ENCODE measurements at places on chromosomes 5 and 9. TPM values are rescaled to one million over a fixed set of nuclear protein-coding genes. Genes with fewer than 3 reads are reported as not detected.

- DNase-seq = no peak
Observed at GRCh38 chr9:98391867-98392266, 136.4 kb upstream of the TBC1D2 start.

DNA sequence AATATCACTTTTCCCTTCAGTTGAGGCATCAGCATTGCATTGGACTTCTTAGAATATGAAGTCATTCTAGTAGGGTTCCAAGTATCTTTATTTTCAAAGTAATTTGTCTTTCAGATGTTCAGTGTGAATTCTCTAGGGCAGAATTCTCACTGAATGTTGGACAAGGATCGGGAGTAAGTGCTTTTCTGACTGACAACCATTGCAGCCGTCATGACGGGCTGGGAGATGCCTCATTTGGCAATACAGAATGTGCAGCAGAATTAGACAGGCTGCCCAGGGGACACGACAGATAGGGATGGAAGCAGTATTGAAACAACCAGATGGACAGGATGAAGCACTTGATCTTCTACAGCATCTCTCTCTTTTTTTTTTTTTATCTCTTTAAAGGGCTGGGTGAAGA, 129.0 kb downstream of the ICE1 start:
- no peak for DNase-seq

GRCh38 chr9:98038958-98039357, 17.6 kb upstream of the NANS start:
- no peak for DNase-seq

DNA sequence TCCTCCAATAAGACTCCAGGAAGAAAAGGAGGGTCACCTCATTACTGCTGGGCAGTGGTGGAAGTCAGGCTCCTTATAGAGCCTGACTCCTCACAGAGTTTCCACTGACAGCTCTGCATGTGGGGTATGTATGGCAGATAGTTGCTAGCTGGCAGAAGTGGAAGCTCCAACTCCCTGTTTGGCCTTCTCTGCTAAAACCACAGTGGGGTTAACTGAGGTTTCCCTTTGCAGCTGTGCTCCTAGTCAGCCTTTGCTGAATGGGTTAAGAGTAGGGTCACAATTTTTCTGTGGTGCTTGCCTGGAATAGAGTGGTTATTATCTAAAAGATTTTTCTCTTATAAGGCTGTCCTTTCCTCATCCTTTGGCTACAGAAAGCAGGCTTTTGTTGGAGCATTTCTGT, 327.5 kb downstream of the FBXL17 start:
- DNase-seq = no peak

GRCh38 chr5:160188141-160189015, 40.9 kb upstream of the FABP6 start:
- DNase-seq = peak; percentile 64

DNA sequence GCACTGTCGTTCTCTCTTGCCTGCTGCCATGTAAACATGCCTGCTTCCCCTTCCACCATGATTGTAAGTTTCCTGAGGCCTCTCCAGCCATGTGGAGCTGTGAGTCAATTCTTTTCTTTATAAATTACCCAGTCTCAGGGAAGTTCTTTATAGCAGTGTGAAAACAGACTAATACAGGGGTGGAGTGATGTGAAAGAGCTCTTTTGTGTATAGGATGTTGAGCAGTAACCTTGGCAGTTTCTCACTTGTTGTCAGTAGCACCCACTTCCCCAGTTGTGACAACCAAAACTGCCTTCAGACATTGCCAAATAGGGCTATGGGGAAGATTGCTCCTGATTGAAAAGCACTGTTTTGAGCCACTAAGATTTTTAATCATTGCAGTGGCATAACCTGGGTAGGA, 552.2 kb upstream of the ZNF462 start:
- no peak for DNase-seq

- no peak for DNase-seq
Observed at GRCh38 chr5:52804981-52805380, 17.3 kb downstream of the ITGA1 start.

DNA sequence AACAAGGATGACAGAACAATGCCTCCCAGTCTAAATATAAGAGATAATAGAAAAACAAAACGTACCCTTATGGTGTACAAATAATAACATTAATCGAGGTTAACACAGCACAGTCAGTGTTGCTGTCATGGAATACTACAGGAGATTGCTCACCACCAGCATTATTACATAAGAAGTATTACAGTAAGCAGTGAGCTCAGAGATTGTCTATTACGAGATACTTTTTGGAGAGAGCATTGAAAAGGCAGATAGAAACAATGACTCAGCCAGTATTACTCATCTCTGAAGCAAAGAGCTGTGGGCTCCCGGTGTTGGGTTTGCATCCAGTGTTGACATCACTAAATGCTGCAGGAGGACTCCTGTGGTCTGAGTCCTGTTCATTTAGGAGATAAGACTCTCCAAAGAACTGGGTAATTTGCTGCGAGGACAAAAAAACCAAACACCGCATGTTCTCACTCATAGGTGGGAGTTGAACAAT, 191.9 kb upstream of the SEMA6A start:
- peak; percentile 29 for DNase-seq

DNA sequence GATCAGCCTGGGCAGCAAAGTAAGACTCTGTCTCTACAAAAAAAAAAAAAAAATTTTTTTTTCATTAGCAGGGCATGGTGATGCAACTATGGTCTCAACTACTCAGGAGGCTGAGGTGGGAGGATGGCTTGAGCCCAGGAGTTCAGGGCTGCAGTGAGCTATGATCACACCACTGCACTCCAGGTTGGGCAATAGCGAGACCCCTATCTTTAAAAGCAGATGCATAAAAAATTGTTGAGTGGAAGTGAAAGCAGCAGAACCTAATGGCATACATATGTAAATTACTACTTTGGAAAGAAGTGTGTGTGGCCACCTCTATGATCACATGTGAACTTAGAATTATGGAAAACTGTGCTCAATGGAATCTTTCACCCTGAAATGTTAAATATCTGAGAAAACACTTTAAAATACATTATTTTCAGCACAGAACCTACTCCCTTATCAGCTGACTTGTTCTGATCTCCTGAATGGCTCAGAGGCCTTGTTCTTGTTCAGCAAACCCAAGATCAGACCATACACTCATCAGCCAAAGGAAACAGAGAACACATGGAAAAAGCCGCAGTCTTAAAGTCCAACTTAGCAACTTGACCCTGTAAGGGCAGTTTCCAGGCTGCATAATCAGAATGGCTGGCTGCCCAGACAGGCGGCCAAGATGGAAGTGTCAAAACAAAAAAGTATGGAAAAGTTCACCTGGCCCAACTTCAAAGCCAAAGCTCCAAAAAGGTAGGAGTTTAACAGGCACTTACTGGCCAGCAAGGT, 56.5 kb downstream of the SIL1 start:
- DNase-seq = peak; percentile 60

DNA sequence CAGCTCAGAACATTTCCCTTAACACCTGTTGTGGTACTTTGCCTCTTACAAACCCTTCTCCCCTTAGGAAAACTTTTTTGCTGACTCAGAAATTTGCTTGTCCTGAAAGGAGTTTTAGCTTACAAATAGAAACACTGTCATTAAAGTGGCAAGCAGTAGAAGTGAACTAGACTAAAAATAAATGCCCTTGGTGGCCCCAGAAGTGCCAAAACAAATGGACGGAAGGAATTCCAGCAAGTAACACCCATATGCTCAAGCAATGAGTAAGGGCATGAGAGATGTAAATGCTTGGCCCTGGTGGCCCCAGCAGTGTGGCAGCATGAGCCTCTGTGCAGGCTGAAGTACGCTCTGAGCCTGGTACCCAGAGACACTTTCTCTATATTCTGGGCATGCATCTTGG, 8.6 kb downstream of the VLDLR start:
- DNase-seq = no peak

DNA sequence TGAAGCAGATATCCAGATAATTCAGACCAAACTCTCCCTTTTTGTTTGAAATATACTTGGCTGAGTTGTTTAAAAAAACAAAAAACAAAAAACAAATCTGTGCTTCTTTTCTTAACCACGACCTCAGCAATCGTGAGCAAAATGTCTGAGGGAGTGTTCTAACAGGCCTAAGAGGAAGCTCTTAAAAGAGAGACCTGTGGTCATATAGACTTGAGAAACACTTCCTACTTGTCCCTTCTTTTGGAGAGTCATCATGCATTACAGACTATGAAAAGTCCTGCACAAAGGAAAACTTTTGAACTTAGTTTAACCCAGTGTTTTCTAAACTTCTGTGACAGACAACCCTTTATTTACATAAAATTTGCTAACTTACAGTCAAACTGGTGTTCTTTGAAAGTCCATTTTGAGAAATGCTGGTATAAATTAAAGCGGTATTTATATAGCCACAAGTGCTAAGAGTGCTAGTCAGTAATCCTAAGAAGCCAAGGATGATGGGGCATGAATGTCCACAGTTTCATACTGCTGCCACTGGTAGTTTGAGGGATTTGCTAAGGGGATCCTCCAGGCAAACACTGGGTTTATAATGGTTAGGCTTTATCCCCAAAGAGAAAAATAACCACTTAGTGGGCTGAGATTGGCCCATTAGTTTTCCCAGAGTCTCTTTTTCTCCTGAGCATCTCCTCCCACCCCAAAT, 199.8 kb downstream of the LRRC70 start:
- DNase-seq = no peak

- DNase-seq = no peak
Observed at GRCh38 chr5:116668390-116668789, 93.8 kb upstream of the SEMA6A start.

GRCh38 chr9:75996726-75997125, 106.3 kb downstream of the PCSK5 start:
- DNase-seq = no peak

GRCh38 chr5:67724412-67725135, 491.0 kb upstream of the PIK3R1 start:
- DNase-seq = no peak

- DNase-seq = no peak
Observed at GRCh38 chr5:17056141-17056631, 120.1 kb upstream of the MYO10 start.

DNA sequence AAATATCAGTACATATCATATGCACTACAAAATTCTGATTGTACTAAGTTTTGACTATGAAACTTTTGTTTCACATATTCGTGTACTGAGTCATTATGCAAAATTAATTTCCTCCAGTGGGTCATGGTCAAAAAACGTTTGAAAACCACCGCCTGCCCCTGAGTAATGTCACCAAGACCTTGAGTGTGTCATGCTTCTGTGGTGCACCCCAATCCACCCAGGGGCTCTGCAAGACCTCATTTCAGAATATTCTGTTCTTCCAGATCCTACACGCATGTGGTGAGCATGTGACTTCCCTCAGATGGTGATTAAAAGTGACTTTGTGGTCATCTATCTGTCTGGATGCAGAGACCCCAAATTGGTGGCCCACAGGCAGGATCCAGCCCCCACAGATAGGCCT, 31.0 kb downstream of the ABLIM3 start:
- no peak for DNase-seq

DNA sequence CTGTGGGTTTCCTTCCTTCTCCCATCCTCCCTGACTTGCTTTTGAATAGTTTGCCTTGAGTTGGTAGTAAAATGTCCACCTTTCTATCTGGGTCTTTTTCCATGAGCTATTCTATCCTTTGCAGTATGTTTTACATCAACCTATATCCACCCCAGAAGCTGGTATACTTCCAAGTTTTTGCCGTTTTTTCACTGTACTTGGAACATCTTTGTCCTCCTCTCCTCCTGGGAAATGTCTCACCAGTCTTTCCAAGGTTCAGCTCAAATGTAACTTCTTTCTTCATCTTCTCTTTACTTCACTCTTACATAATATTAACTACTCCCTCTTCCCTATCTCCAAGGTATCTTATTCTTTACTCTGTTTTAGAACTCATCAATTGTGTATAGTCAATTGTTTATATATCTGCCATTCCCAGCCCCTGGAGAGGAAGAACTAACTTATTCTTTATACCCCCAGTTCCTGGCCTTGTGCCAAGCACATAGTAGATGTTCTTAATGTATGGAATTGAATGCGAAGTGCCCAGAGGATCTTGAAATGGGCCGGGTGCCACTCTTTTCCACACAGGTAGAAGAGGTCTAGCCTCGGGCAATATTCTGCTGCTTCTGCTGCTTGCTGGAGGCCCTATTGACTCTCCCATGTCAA, 34.9 kb upstream of the SLC1A3 start:
- no peak for DNase-seq

DNA sequence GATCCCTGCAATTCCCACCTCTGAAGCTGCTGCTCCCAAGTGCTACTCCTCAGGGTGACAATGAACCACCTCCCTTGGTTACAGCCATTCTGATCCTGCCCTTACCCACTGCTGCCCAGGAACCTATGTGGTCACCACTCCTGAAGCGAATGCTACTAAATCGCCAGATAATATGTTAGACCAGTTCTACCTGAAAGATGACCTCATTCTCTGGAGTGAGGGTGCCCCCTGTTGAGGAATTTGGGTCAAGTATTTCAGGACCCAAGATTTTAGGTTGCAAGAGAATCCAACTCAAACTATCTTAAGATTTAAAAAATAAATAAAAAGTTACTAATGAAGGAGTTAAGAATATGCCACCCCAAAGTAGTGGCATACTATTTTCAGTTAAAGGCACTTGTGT, 5.8 kb upstream of the SNAPC3 start:
- DNase-seq = peak; percentile 28

GRCh38 chr5:177339107-177339638, 12.3 kb downstream of the LMAN2 start:
- no peak for DNase-seq

DNA sequence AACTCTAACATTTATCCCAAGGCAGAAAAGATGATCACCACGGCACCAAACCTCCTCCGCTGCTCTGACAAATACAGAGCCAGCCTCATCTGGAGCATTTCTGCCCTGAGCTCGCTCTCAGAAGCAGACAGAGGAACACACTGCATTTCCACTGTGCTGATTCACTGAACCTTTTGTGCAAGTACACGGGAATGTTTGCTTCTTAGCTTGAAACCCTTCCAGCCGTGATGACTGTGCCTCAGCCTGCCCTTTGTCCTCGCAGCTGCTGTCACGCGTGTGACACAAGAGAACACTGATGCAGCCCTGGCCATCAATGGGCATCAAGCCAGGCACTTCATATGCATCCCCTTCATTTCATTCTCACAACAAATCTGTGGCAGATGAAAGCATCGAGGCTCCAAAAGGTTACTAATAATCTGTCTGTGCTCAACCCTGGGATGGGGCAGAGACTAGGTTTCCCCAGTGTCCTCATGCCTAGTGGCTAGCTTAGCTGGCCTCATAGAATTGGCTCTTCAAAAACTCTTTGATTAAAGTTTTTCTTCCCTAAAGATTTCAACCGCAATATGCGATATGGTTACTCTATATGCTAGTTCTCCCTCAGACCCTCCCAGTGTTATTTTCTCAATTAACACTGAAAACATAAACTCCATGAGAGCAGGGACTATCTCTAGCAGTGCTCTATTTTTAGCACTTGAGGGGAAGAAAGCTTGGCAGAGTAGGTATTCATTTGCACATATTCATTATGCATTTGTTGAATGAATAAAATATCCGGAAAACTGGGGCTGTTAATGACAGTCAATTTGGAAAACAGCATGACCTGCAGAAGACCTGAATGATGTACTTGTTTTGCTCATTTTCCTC, 7.3 kb downstream of the CDC14B start:
- peak; percentile 18 for DNase-seq

- DNase-seq = no peak
Observed at GRCh38 chr9:94780516-94780950, 54.0 kb downstream of the AOPEP start.

The WDR38 gene
- not detected for total RNA-seq

The PCDHGA9 gene
- total RNA-seq = 17.1 TPM

The CSF1R gene
- total RNA-seq = 32.9 TPM

The IFNA2 gene
- total RNA-seq = not detected

The FRMPD1 gene
- total RNA-seq = not detected

The CYSTM1 gene
- total RNA-seq = 32.8 TPM

The DEPDC1B gene
- 8.2 TPM for total RNA-seq

The COL5A1 gene
- 167 TPM for total RNA-seq

The KLF9 gene
- total RNA-seq = 109 TPM

The MARCHF3 gene
- 7.4 TPM for total RNA-seq

The SLC34A1 gene
- total RNA-seq = not detected

The WNT8A gene
- not detected for total RNA-seq

The FIBCD1 gene
- total RNA-seq = not detected

Data from uterus (tissue), 4 donors.